ENCODE measurements at places on chromosomes 16 and 17. TPM values are rescaled to one million over a fixed set of nuclear protein-coding genes. Genes with fewer than 3 reads are reported as not detected.

DNA sequence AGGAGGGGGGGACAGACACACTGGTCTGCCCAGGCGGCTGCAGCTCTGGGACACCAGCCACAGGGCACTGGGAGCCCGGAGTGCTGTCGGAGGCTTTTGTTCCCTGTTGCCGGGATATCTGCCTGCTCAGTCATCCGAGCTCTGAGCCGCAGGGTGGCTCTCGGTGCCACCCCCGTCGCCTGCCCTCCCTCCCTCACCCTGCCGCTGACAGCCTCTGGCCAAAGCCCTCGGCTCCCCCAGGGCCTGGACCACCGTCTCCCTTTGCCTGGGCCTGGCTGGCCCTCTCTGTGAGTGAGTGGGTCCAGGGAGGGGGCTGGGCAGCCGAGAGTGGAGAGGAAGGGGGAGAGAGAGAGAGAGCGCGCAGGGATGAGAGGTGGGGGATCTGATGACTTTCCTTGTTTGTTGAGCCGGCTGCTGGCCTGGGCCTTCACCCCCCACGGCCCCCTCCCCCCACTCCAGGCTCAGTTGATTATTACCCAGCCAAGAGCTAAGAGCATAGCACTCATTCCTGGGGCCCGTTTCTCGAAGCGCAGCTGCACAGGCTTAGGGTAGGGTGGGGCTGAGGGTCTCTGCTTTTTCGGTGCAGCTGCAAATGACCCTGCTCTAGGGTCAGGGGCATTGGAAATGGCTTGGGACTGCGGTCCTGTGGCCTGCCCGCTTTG, 2.7 kb downstream of the FOXJ1 start:
- peaks cover 25% of the 10 kb centered on the region for H3K27me3 ChIP-seq
- DNase-seq, result no peak
- no peak overlapping the region for H3K4me3 ChIP-seq
- H3K27ac ChIP-seq, result no peak overlapping the region
- peaks cover 24% of the 10 kb centered on the region for H3K4me1 ChIP-seq

DNA sequence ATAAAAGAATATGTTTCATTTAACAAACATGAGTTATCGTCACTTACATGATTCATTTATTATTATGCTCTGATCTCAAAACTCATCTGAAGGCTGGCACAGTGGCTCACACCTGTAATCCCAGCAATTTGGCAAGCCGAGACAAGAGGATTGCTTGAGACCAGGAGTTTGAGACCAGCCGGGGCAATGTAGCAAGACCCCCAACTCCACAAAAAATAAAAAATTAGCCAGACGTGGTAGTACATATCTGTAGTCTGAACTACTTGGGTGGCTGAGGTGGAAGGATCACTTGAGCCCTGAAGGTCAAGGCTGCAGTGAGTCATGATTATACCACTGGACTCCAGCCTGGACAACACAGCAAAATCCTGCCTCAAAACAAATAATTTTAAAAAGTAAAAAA, 16.0 kb downstream of the APPBP2 start:
- no peak overlapping the region for H3K4me3 ChIP-seq
- no peak for DNase-seq
- H3K27me3 ChIP-seq, result no peaks in the 10 kb centered on the region
- no peak overlapping the region for H3K27ac ChIP-seq
- H3K36me3 ChIP-seq, result no peaks in the 10 kb centered on the region

Gene KRTAP2-3
- total RNA-seq, result not detected

Gene CRYBA1
- not detected for total RNA-seq

GRCh38 chr17:33682599-33682998, 389.5 kb upstream of the ASIC2 start:
- DNase-seq, result no peak
- H3K27ac ChIP-seq, result no peak overlapping the region
- no peaks in the 10 kb centered on the region for H3K36me3 ChIP-seq
- H3K27me3 ChIP-seq, result no peaks in the 10 kb centered on the region

DNA sequence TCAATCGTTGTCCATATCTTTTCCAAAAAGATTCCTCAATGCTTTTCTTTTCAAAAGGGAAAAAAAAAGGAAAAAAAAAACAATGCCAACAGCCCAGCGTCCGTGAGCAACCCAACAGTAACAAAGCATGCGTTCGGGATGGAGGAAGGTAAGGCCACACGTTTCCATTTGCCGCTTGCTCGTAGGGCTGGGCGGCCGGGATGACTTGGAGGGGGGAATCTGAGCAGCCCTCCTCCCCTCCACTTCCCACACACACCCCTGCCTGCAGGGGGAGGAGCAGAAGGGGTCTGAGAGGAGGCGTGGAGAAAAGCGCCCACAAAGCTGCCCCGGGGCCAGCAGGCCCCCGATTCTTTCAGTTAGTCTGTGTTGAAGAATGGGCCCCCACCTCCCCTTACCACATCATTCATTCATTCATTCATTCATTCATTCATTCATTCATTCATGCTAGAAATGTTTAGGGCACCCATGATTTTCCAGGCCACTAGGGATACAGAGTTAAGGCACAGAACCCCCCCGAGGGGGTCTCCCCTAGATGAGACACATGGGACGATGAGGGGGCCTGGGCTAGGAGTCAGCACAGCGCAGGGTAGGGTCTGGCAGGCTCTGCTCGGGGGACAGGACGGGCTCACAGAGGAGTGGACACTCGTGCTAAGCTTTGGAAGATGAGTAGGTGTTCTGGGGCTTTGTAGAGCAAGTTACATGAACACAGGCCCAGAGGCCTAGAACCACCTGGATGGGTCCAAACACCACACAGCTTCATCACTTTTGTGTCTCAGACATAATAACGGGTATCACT, 10.9 kb upstream of the TBX2 start:
- H3K4me3 ChIP-seq, result no peak overlapping the region
- H3K27ac ChIP-seq, result no peak overlapping the region
- no peaks in the 10 kb centered on the region for H3K36me3 ChIP-seq
- peaks cover 5% of the 10 kb centered on the region for H3K4me1 ChIP-seq
- no peak for DNase-seq
- H3K27me3 ChIP-seq, result no peaks in the 10 kb centered on the region

DNA sequence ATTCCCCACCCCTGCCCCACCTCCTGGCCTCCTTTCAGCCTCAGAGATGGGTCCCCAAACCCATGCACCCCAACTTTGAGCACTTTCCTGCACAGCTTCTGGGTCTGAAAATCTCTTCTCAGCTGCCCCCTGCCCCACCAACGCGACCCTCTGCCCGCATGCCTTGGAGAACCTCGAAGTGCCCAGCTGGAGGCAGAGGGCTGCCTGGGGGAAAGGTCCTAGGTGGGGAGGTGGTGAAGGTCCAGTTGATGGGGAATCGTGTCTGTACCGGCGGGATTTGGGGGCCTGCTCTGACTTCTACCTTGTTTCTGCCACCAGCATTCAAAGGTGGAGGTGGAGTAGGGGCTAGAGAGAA, 1.3 kb downstream of the NKD1 start:
- H3K27ac ChIP-seq, result no peak overlapping the region
- H3K36me3 ChIP-seq, result no peaks in the 10 kb centered on the region
- H3K4me1 ChIP-seq, result peaks cover 24% of the 10 kb centered on the region

DNA sequence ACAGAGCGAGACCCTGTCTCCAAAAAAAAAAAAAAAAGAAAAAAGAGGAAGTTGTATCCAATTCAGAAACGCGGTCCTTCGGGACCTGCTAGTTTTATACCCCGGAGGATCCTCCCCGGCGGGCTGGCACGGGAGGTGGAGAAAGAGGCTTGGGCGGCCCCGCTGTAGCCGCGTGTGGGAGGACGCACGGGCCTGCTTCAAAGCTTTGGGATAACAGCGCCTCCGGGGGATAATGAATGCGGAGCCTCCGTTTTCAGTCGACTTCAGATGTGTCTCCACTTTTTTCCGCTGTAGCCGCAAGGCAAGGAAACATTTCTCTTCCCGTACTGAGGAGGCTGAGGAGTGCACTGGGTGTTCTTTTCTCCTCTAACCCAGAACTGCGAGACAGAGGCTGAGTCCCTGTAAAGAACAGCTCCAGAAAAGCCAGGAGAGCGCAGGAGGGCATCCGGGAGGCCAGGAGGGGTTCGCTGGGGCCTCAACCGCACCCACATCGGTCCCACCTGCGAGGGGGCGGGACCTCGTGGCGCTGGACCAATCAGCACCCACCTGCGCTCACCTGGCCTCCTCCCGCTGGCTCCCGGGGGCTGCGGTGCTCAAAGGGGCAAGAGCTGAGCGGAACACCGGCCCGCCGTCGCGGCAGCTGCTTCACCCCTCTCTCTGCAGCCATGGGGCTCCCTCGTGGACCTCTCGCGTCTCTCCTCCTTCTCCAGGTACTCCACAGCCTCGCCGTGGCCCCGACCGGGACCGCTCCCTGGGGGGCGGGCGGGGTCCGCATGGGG, at the start of gene CDH3:
TSS of gene CDH3 (plus strand) at position 596 of the 779 bp plus-strand sequence. CDS start at position 666, 70 bp downstream.
- DNase-seq, result no peak
- H3K27ac ChIP-seq, result peak within 1 kb of the TSS; percentile 61
- H3K27me3 ChIP-seq, result no peaks in the 10 kb centered on the region
- peak within 1 kb of the TSS; percentile 42 for H3K4me3 ChIP-seq

Gene LLGL2
- total RNA-seq, result 44.9 TPM

- H3K27ac ChIP-seq, result no peak overlapping the region
- no peak for DNase-seq
- no peaks in the 10 kb centered on the region for H3K27me3 ChIP-seq
Observed at GRCh38 chr17:43314611-43315011, 80.8 kb upstream of the RNU2-1 start.

DNA sequence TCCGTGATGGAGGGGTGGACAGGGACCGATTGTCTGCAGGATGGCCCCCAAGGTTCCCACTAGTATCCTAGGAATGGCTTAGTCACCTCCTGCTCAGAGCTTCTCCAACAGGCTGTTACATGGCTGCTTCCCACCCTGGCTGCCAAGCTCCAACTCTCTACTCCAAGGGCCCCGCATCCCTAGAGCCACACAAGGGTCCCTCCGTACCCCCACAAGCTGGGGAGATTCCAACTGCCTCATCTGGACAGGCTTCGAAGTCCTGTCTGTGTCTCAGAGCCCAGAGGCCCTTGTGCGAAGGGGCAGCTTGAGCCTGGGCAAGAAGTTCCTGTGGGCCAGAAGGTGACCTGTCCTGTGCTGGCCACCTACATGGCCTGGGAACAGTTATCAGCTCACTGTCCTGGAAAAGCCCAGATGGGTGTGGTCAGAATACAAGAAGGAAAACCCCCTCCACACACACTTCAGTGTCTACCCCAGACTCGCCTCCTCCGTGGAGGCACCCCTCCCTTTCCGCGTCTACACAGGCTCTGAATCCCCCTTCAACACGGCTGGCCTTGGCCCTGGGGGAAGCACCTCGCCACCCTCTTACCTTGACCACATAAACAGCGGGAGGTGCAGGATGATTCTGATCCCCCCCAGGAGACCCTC, 586 bp downstream of the MEAK7 start:
- peaks cover 36% of the 10 kb centered on the region for H3K4me1 ChIP-seq
- H3K4me3 ChIP-seq, result peak overlapping the region; percentile 98
- H3K36me3 ChIP-seq, result no peaks in the 10 kb centered on the region
- peak overlapping the region; percentile 84 for H3K27ac ChIP-seq
- no peaks in the 10 kb centered on the region for H3K27me3 ChIP-seq
- no peak for DNase-seq

DNA sequence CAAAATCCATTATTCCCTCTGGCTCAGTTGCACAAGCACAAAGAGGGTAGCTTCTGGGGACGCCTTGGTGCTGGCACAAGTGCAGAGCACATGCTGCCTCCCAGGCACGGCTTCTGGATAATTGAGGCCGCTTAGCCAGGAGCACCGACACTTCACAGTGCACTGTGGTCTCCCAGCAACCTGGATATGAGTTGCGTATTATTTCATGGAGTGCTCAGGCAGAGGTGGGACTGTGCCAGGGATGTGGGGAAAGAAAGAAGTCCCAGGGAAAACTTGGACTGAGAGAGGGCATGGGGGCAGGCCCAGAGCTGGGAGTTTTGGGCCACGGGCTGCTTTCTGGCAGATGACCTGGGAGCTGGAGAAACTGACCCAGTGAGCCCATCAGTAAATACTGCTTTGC, 37.5 kb downstream of the MPRIP start:
- H3K27ac ChIP-seq, result no peak overlapping the region
- H3K4me1 ChIP-seq, result peaks cover 73% of the 10 kb centered on the region

DNA sequence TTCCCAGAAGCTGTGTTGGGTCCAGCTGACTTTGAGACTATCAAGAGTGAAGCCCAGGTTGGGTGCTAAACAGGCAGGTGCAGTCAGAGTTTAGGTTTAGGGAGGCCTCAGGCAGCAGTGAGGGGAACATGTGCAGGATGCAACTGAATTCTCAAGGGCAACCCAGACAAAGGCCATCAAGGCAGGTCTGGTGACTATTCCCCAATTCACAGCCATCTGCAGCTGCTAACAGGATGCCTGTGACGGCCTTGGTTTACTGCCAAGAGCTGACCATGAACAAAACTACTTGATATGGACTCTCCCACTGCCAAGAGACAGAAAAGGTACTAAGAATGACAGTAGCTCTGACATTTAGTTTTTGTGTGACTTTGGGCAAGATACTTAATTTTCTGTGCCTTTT, 45.2 kb upstream of the BCAR1 start:
- H3K4me1 ChIP-seq, result peaks cover 22% of the 10 kb centered on the region
- no peaks in the 10 kb centered on the region for H3K27me3 ChIP-seq
- DNase-seq, result no peak
- H3K27ac ChIP-seq, result no peak overlapping the region

DNA sequence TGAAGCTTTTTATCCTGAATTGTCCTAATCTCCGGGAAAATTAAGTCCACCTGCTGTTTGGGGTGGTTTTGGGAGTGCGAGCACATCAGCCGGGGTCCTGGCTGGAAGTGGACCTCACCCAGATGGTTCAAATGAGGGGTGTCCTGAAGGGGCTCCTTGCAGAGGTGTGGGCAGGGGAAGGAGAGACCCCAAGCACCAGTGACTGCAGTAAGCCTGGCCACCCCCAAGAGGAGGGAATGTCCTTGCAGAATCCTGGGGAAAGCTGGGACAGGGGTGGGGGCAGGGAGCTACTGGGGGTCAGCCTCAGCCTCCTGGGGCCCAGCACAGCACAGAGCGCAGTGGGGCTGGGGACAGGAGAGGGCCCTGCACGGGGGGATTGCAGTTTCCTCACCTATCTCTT, 29.4 kb downstream of the NAGPA start:
- H3K4me1 ChIP-seq, result no peaks in the 10 kb centered on the region
- no peaks in the 10 kb centered on the region for H3K27me3 ChIP-seq
- no peak overlapping the region for H3K27ac ChIP-seq
- no peak overlapping the region for H3K4me3 ChIP-seq
- no peak for DNase-seq
- no peaks in the 10 kb centered on the region for H3K36me3 ChIP-seq

- H3K27me3 ChIP-seq, result no peaks in the 10 kb centered on the region
- peak overlapping the region; percentile 89 for H3K4me3 ChIP-seq
- no peak for DNase-seq
- H3K36me3 ChIP-seq, result peaks cover 6% of the 10 kb centered on the region
- peak overlapping the region; percentile 96 for H3K27ac ChIP-seq
Observed at GRCh38 chr16:20899477-20900298, 470 bp downstream of the DCUN1D3 start.

- H3K36me3 ChIP-seq, result no peaks in the 10 kb centered on the region
- H3K4me1 ChIP-seq, result peaks cover 8% of the 10 kb centered on the region
- no peaks in the 10 kb centered on the region for H3K27me3 ChIP-seq
- no peak overlapping the region for H3K27ac ChIP-seq
- no peak for DNase-seq
Observed at GRCh38 chr17:43563600-43564594, 17.8 kb upstream of the ETV4 start.
